ENCODE measurements at places on chromosomes 1 and 21.

- no peak for DNase-seq
These were observed 81.4 kb downstream of the VAV3 start for GRCh38 chr1:107883562-107883961.

DNA sequence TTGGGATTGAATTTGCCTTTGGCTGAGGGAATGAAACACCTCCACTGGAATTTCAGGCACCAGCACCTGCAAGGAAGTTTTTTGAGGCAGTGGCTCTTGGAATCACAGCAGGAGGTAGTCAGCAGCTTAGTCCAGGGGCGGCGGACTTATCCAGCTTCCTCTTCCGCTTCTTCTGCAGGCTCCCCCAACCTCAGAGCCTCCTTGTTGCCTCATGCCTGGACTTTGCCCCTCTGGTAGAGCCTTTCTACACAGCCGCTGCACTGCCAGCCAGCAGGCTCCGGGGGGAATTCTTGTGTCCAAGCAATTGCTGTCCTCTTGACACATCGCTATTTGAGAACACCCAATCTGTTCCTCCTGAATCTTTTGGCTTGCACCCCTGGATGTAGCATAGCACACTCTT is 4.4 kb upstream of the RHEX start:
- no peak for DNase-seq

GRCh38 chr1:14544319-14544718 is 54.2 kb upstream of the KAZN start:
- DNase-seq = no peak

DNA sequence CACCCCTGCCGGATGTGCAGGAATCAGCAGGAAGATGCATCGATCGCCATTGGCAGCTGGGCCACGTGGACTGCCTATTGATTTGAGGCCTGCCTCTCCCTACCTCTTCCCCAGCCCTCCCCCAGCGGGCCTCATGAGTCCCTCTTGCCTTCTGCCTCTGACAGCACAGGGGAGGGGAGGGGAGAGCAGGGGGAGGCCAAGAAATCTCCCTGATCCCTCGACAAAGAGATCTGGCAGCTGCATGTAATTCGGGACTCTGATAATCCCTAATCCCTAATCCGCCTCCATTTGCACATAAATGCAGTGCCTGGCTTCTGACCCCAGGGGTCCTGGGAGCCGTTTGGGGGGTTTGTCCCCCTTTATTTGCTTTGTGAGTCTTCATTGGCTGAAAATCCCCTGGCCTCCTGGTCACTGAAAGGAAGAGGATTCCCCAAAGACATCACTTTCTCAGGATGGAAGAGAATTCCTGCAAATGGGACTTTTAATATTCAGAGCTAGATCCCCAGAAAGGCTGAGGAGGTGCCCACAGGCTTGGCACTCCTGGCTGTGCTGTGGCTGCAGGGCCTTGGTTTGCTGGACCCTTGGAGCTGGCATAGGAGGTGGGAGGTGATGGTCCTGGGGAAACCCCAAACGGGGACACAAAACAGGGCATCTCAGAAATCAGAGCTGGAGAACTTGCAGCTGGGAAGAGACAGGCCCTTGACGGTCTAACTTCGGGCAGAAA is 239.4 kb upstream of the POU3F1 start:
- DNase-seq = no peak

- DNase-seq = no peak
These were observed 413.9 kb downstream of the DUSP10 start for GRCh38 chr1:221327954-221328353.

GRCh38 chr21:28523367-28523766 is 469.3 kb downstream of the LTN1 start:
- DNase-seq = no peak

DNA sequence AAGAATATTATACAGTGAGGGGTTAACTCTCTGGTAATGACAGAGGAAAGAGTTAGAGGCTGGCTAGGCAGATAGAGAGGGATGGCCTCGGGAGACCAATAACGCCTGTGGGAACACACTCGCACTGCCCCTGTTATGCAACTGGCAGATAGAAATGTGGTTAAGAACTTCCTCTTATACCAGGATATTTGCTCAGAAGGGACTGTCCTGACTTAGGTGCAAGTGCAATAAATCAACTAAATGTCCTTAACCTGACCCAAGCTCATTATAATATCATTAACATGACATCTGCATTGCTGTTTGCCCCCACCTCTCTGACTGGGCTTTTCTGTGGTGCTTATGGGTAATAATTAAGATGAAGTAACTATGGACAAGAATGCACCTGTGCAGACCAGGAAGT is 1518.0 kb downstream of the NCAM2 start:
- DNase-seq = no peak

GRCh38 chr21:29763674-29764073 is 176.1 kb downstream of the GRIK1 start:
- no peak for DNase-seq

DNA sequence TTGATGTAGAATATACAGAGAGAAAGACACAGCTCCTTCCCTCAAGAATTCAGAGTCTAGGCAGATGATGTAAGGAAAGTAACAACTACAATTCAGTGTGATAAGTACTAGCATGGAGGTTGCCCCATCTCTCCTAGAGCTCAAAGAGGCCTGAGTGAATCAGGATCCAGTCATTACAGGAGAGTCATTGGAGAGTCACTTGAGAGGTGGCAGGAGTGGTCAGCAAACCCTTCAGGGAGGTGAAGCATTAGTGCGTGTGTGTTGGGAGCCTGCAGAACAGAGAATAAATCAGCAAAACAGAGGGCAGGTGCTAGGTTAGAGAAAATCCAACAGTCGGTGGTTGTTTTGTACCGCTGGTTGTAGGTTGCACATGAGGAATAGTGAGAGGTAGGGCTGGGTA is 46.1 kb downstream of the GRIK1 start:
- DNase-seq = no peak

DNA sequence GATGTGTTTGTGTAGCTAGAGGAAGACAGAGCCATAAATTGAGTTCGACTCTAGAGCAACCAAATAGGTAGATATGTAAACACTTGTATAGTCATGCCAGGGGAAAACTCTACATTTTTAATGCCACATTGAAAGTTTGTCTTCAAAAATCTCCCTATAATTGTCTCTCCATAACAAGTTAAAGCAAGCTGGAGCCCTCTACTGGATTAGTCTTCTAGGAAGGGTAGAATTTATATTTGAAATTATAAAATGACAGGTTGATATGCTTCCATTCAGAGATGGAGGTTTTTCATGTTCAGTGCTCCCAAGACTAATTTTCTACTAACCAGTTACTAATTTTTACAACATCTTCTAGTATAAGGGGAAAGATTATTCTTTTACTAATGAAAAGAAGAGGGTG is 13.1 kb upstream of the COL24A1 start:
- DNase-seq = no peak

DNA sequence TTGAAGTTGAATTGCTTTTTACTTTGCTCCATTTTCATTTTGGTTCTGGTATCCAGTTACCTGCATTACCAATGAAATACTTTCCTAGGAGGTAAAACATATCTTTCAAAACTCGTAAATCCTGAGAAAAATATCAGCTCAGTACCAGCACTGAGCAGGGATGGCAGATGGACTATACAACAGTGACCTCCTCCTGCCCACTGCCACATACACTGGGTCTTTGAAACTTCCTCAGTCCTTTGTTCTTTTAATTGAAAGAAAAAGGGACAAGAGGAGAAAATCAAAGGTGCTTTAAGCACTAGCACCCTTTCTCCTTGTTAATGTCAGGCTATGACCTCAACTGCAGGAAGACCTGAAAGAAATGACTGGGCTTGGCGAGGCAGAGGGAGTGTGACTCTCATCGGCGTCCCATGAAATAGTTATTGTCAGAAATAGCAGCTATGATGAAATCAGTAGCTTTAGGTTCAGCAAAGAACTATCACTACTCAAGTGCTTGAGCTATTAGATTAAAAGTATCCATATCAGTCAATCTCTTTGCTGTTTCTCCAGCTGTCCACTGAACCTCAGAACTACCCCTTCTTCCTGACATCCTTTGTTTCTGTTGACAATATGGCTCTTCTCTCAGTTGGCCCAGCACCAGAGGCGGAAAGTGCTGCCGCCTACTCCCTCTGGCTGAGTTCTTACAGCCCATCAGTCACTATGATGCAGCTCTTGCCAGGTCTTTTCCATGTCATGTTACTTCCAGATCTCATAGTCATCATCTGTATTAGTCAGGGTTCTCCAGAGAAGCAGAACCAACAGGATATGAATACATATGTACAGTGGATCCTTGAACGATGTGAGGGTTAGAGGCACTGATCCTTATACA is 207.0 kb upstream of the MAP1LC3C start:
- no peak for DNase-seq

GRCh38 chr1:117633423-117633822 is 27.6 kb downstream of the TENT5C start:
- DNase-seq = no peak

DNA sequence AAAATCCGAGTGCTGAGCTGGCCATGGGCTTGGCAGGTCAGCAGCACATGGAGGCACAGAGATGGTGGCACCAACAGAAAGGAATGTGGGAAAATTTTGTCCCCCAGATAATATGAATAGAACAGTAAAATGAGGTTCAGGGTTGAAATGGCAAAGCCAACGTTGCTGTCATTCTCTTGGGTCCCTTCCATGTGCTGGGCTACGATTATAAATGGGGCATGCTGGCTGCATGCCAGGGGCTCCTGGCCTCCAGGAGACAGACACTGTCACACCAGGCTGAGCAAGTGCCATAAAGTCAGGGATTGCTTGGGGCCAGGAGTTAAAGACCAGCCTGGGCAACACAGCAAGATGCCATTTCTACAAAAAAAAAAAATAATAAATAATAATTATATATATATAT is 77.1 kb downstream of the TOMM20 start:
- DNase-seq = no peak

GRCh38 chr1:40438391-40439015 is 11.8 kb upstream of the ZFP69B start:
- no peak for DNase-seq

DNA sequence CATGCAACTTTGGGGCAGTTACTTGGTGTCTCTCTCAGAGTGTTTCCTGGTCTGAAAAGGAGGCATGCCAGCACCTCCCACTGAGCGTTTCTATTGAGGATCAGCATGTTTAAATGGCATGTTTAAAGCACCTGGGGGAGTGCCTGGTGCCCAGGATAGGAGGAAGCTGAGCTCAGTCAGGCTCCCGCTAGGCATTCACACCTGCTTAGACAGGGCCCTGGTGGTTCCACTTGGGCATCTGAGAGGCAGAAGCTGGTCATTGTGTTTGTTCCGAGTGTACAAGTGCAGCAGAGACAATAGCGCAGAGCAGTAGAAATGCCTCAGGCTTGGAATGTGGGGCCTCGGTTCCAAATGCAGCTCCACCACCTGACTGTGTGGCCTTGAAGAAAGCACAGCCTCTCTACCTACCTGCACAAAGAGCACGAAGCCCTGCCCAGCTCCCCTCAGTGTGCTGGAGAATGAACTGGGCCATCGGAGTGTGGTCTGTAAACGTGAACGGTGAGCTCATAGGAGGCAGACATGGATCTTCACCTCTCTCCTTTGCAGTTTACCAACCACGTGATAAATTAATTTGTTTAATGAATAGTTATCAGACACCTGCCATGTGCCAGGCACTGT is 20.3 kb upstream of the TMEM222 start:
- DNase-seq = no peak

DNA sequence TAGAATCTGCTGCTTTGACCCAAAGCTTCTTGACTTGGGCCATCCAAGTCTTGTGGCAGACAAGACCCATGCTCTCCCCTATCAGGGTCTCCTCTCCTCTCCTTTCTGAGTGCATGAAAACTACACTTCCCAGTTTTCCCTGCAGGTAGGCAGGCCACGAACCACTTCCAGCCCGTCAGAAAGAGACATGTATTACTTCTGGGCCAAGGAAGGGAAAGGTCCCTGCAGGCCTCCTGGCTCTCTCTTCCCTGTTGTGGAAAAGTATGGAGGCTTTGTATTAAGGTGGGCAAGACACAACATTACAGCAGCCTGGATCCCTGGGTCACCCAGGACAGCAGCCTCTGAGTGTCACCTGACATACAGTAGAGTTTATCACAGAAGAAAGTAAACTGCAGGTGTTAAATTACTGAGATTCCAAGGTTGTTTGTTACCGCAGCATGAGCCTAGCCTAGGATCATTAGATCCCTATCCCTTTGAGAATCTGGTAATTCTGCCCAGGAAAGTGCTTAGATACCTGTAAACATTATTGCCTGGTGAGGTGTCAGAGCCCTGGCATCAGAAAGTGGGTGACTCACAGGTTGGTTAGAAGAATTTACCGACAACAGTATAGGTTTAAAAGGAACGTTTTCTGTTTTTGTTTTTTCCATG is 717.3 kb downstream of the MATN1 start:
- no peak for DNase-seq

- no peak for DNase-seq
These were observed 29.4 kb upstream of the CCSAP start for GRCh38 chr1:229372251-229372650.

DNA sequence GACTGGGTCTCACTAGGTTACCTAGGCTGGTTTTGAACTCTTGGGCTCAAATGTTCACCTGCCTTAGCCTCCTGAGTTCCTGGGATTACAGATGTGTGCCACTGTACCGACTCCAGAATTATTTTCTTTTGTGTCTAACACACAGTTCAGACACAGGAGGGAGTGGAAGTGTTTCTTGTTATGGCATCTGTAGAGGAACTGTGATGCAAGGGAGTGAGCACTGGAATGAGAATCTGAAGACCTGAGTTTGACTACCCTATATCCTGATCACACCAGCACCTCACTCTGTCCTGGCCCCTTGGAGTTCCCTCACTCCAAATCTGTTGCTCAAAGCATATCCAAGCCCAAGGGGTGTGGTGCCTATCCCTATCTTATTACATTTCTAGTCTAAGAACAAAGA is 15.2 kb downstream of the OPTC start:
- DNase-seq = no peak

- DNase-seq = no peak
These were observed 1.7 kb downstream of the SLC19A1 start for GRCh38 chr21:45540601-45540970.
